ENCODE measurements at places on chromosomes 1 and 21.

DNA sequence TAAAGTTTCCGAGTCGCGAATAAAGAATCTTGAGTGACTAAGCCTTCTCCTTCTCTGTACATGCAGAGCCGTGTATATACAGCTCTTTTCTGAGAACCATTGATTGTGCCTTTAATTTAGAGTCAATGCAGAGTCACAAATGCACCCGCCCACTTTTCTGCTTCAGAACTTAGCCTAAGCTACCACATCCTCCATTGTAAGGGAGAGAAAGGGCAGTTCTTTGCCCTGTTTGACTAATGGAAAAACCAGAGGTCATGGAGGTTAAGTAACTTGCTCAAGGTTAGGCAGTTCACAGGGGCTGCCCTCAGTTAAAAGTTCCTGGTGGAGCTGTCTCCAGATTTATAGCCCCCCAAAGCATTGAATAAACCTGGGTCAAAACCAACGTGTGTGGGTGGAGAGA lies 139.6 kb downstream of the TOMM20 start:
- no peak for DNase-seq

GRCh38 chr1:220164116-220164515 lies 70.2 kb downstream of the IARS2 start:
- no peak for DNase-seq

DNA sequence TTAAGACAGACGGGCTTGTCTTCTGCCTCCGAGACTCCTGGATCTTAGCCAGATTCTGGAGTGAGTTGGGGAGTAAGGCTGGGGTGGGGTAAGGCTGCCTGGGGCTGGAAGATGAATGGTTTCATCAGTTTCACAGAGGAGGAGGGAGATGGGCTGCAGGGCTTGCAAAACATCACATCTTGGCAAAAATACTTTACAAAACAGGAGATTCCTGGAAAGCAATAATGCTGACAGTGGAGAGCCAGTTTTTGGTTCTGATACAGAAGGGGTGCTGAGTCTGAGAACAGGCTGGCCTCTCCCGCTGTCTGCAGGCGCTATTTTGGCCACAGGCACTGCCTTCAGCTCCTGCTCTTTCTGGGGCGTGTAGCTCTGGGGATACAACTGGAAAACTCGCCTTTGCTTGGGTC lies 83.4 kb upstream of the KCNE2 start:
- DNase-seq = no peak

DNA sequence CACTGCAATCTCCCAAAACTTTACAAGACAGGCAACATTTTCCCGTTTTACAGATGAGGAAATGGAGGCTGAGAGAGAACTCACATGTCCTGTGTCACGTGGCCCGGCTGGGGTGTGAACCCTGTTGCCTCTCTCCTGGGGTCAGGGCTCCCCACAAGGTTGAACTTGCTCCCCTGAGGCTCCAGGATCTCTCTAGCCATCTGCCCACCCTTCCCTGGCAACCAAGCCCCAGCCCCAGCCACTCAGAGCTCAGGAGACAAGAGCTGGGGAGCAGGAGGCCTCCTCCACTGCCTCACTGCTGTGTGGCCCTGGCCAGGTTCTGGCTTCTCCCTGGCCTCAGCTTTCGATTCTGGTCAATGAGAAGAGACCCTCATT lies 11.8 kb downstream of the LAPTM5 start:
- DNase-seq = no peak

GRCh38 chr1:115186711-115187265 lies 97.5 kb upstream of the TSPAN2 start:
- no peak for DNase-seq

- no peak for DNase-seq
These were observed 8.6 kb downstream of the SLC2A1 start for GRCh38 chr1:42950116-42950481.

GRCh38 chr1:55039342-55040082 lies at the start of gene PCSK9:
TSS of gene PCSK9 (plus strand) at chr1:55039548. CDS start at chr1:55039838, 290 bp downstream.
- DNase-seq = no peak

GRCh38 chr1:119001181-119002027 lies 13.3 kb upstream of the TBX15 start:
- no peak for DNase-seq

GRCh38 chr1:243917177-243917862 lies 67.3 kb upstream of the AKT3 start:
- no peak for DNase-seq

- DNase-seq = no peak
These were observed 17.3 kb downstream of the NOC2L start for GRCh38 chr1:941588-942383.

DNA sequence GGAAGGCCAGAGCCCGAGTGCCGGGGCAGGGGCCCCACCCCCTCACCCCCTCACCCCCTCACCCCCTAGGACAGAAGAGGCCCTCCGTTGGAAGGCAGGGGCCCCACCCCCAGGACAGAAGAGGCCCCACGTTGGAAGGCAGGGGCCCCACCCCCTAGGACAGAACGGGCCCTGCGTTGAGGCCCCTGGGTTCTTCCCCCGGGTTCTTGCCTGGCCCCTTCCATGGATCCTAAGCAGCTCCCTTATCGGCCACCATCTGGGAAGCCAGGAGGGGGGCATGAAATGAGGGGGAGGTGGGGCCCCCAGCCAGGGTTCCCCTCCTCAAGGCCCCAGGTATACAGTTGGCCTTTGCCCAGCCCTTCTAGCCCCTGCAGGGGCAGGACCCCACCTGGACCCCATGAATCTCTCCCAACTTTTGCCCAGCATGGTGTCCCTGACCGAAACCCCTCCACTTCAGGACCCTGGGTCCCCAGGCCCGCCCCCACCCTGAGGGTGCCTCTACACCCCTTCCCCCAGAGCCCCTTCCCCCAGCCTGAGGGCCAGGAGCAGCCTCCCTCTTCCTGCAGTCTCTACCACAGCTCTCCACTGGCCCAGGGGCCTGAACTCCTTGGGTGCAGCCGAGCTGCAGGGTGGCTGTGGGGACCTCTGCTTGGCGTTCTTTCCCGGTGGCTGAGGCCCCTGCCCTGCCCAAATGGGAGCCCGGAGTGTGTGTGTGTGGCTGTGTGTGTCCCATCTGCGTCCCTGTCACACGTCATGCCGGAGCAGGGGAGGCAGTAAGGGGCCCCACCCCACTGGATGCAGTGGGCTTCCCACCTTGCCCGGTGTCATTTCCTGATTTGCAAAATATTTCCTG lies 4.3 kb upstream of the VWA1 start:
- no peak for DNase-seq

DNA sequence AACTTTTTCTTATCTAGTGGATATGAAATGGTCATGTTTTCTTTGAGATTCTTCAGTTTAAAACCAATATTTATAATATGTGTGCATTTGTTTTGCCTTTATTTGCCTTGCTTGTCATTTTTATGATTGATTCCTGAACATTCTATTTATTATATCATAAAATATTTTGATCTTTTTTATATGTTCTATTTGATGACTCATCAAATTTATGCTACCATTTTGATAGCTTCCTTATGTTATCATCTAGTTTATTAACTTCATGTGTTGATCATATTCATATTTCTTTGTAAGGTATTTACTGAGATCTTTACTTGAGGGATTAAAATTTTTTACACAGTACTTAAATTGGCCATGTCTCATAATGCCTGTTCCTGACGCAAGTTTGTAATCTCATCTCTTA lies 1650.0 kb downstream of the AMY1C start:
- DNase-seq = no peak

- no peak for DNase-seq
These were observed 37.1 kb downstream of the C21orf91 start for GRCh38 chr21:17782051-17782450.

DNA sequence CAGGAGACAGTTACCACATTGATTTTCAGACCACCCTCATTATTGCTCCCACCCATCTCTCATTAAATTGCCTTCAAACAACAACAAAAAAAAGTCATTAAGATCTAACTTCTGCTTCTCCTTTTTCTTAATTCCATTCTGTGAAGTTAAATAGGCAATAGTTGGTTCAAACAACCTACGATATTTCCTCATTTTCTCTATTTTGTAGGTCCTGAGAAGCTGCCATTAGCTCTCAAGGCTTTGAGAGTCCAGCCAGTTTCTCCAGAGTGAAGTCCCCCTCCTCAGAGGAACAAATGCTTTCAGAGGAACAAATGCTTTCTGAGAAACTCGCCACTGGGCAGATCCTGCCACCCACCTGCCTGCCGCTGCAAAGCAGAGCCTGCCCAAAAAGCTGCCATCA lies 125.6 kb downstream of the ETS2 start:
- DNase-seq = no peak

- DNase-seq = no peak
These were observed 43.2 kb downstream of the PHACTR4 start for GRCh38 chr1:28412731-28413130.

DNA sequence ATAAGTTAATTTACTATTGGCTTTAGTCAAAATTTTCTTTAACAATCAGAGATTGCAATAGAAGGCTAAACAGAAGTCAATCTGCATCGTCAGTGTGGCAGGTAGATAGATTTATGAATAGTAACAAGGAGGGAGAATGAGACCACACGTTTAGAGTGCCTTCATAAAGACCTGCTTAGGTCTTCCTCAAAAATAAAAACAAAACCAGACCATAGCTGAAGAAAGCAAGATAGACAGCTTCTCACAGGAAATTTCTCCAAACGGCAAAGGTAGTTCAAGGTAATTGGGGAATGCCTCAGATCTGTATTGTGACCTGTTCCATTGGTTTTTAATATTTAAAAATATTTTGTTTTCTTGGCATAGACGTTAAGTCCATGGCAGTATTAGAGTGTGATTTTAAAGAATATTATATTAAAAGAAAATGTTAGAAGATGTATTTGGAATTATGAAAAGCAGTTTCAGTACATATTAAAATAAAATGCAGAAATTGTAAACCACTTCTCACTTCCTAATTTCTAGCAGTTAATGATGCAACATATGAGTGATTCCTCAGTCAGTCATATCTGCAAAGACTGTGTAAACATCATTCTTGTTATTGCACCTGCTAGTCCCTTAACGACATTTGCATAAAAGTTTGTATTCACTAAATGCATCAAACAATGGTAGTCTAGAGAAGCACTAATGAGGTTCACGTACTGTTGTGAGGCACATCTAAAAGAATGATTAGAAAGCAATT lies 278.0 kb downstream of the HLX start:
- no peak for DNase-seq

- DNase-seq = peak; percentile 80
These were observed at the start of gene PRDM15 for GRCh38 chr21:41879190-41879998. TSS of gene PRDM15 (minus strand) at chr21:41879344. CDS start at chr21:41860363, 18,981 bp downstream.

DNA sequence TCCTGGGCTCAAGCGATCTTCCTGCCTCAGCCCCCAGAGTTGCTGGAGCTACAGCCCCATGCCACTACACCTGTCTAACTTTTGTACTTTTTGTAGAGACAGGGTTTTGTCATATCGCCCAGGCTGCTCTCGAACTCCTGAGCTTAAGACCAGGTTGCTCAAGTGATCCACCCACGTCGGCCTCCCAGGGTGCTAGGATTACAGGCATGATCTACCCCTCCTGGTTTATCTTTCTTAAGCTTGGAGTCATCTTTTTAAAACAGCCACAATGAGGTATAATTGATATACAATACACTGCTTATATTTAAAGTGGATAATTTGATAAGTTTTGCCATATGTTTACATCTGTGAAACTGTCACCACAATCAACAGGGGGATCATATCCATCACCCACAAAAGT lies 25.4 kb upstream of the WDR26 start:
- DNase-seq = no peak

- no peak for DNase-seq
These were observed 596.4 kb upstream of the ZRANB2 start for GRCh38 chr1:71676979-71677925.

DNA sequence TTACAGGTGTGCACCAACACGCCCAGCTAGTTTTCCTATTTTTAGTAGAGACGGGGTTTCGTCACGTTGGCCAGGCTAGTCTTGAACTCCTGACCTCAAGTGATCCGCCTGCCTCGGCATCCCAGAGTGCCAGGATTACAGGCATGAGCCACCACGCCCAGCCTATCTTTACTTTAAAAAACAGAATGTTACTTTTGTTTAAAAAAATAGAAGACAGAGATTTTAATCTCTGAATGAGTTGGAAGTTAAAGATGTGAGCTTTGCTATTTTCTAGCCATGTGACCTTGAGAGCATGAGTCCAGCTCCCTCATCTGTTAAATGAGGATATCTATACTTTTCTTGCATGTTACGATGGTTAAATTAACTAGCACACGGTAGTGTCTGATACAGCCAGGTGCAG lies 3.9 kb upstream of the PUM1 start:
- no peak for DNase-seq

- no peak for DNase-seq
These were observed 263.2 kb downstream of the KCTD3 start for GRCh38 chr1:215830226-215830810.

DNA sequence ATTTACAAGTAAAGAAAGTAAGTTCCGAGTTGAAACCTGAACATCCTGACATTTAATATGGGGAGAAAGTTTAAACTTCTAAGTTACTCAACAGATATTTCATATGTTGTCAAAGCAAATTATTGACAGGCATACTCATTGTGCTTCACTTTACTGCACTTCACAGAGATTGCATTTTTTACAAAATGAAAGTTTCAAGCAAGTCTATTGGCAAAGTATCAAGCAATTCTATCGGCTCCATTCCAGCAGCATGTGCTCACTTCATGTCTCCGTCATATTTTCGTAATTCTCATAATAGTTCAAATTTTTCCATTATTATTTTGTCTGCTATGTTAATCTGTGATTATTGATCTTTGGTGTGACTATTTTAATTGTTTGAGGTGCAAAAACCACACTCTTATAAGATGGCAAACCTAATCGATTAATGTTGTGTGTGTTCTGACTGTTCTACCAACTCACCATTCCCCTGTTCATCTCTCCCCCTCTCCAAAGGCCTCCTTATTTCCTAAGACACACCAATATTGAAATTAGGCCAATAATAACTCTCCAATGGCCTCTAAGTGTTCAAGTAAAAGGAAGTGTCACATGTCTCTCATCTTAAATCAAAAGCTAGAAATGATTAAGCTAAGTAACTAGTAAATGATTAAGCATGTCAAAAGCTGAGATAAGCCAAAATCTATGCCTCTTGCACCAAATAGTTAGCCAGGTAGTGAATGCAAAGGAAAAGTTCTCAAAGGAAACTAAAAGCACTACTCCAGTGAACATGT lies 68.2 kb upstream of the BCL9 start:
- no peak for DNase-seq

- no peak for DNase-seq
These were observed 49.7 kb upstream of the MACF1 start for GRCh38 chr1:39154553-39155421.

GRCh38 chr21:46061518-46061917 lies 36.4 kb upstream of the COL6A2 start:
- no peak for DNase-seq

DNA sequence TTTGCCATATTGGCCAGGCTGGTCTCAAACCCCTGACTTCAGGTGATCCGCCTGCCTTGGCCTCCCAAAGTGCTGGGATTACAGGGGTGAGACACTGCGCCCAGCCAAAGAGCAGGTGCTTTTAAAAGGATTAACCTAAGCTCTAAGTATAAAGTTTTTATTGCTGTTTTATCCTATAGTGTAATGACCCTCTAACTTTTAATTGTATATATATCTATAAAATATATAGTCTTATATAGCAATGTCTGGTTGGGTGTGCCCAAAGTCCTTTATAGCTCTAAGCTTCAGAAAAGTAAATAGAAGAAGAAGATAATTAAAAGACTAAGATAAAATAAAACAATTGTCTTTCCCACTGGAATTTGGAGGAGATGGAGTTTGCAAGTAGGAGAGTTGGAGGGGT lies 73.8 kb upstream of the ATP5PO start:
- no peak for DNase-seq

- DNase-seq = peak; percentile 21
These were observed 14.3 kb downstream of the QSOX1 start for GRCh38 chr1:180168786-180169639.
